ENCODE measurements at places on chromosomes 3 and 15.

DNA sequence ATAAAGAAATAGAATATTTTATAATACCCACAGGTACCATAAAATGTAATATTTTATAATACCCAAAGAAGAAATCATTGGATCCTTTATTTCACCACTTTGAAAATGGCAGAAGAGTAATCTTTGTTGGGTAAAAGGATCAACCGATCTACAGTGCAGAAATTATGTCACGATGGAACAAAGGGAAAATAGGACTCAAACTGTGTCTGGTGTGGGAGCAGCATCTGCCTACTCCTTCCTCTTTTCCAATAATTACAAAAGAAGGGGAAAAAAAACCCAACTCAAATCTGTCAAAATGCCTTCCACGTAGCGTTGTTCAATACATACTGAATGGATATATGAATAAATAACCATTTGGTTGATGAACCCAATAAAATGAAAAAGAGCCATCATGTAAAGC, 492.6 kb upstream of the TBL1XR1 start:
- DNase-seq, result no peak

GRCh38 chr15:83092309-83092976, 15.0 kb upstream of the TM6SF1 start:
- DNase-seq, result no peak

DNA sequence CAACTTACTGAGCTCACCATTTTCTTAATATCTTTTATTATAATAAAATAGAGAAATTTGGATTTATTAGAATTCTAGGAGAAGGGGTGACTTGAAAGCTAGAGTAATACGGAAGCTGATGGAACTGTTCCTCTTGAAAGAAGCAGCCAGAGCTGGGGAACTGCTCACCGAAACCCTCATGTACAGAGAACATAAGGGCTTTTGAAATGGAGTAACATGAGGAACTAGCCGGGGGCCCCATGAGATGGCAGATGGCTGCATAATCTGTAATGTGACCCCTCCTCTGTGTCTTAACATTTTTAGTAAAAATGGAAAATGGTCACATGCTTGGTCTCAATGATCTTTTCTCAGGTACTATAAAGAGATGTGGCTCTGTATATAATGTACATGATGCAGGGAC, 15.7 kb upstream of the DYNC1LI1 start:
- no peak for DNase-seq

DNA sequence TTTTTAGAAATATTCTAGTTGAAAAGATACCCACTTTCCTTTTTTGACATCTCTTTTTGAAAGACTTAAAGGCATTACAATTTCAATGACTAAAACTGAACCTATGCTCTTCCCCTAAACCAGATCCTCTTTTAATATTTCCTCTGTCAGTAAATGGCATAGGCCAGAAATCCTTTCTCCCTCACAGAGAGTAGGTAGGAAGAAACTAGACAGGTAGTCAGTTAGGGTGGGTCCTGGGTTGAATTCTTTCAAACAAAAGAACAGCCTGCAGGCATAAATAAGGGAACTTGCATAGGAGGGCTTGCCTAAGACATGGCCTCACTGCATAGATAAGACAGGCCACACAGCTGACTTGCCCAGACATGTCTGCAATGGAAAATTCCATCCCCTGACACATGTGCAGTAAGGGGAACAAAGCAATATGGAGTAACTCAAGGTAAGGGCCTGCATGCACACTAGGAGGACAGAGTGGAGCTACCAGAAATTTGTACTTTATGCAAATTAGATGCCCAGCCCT, 23.1 kb downstream of the PLSCR5 start:
- no peak for DNase-seq

- peak; percentile 60 for DNase-seq
Measured at GRCh38 chr3:143775459-143775858, 72.8 kb downstream of the SLC9A9 start.

GRCh38 chr3:134931045-134931785, 136.2 kb downstream of the EPHB1 start:
- DNase-seq, result no peak

DNA sequence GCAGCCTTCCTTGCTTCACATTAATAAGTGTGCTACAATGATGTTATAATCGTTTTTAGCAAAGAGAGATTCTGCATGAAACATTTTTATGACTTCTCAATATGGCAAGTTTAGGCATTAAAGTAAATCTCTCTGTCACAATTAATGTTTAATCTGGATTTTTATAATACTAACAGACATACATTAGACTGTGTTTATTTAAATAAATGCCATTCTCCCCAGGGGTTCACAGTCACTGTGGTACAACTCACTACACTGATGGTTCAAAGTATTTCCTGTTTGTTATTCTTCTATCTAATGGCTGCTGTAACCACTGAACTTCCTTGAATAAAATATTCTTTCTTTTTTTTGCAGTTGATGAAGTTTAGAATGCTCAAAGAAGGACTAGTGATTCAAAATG, 59.0 kb downstream of the SLC12A1 start:
- DNase-seq, result no peak

DNA sequence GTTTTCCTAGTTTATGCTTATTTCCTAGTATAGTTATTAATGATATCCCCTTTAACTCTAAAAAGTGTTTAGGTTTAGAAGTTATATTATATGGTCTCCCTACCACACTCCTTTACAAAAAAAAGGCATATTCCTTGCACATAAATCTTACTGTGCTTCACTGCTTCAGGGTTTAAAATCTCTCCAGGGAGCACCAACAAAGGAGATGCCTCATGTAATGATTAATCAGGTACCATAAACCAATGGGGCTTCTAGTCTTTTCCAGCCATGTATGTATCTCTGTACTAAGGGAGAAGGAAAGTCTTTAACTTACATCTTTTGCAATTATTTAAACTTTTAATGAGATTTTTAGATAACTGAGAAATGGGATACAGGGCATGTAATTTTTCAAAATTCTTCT, 91.5 kb upstream of the RBMS3 start:
- DNase-seq, result no peak

- no peak for DNase-seq
Measured at GRCh38 chr3:133209871-133210550, 171.8 kb downstream of the TMEM108 start.

DNA sequence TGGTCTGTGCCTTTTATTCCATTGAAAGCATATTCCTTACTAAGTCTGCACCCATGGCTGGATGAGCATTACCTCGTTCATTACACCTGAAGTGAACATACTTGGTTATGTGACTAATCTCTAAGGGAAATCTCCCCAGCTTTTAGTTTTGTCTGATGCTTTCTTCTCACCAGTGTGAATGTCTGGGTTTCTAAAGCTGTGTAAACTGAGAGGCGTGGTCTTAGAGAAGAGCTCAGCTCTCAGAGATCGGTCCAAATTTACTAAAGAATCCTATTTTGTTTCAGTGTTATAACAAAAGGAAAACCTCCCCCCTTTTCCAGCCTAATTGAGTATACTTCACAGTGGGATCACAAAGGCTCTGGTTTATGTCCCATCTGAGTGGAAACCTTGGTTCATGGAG, 352.3 kb downstream of the PTPRG start:
- DNase-seq, result no peak

- DNase-seq, result no peak
Measured at GRCh38 chr15:71232411-71232810, 117.1 kb downstream of the THSD4 start.

DNA sequence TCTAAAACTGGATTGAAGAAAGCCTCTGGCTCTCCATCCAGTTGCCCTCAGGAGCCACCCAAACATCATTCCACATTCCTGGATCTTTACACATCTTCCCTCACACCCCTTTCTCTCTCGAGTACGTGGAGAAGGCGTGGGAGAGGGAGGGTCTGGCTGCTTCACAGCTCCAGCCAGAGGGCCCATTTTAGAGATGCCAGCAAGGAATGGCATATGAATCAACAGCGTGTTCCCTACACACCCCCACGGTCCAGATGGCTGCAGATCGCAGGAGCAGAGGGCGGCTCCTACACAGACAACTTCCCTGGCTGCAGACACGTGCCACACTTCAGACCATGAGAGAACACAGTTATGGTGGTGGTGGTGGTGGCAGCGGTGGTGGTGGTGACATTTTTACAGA, 280.1 kb downstream of the ERC2 start:
- no peak for DNase-seq

DNA sequence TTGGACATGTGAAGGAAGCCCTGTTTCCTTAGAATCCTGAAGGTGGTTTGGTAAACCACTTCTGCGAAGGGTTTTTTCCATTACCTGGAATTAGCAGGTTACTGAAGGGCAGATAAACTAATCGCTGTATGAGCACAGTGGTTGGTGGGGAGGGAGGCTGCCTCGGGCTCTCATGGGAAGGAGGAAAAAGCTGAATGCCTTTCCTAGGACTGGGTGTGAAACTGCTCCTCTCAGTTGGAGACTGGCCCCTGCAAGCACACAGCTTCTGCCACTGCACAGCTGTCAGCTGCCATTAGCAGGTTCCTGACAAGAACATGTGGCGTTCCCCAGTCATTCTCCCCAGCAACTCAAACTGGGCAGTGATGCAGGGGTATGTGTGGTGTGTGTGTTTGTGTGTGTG, 376.3 kb downstream of the GAP43 start:
- no peak for DNase-seq

DNA sequence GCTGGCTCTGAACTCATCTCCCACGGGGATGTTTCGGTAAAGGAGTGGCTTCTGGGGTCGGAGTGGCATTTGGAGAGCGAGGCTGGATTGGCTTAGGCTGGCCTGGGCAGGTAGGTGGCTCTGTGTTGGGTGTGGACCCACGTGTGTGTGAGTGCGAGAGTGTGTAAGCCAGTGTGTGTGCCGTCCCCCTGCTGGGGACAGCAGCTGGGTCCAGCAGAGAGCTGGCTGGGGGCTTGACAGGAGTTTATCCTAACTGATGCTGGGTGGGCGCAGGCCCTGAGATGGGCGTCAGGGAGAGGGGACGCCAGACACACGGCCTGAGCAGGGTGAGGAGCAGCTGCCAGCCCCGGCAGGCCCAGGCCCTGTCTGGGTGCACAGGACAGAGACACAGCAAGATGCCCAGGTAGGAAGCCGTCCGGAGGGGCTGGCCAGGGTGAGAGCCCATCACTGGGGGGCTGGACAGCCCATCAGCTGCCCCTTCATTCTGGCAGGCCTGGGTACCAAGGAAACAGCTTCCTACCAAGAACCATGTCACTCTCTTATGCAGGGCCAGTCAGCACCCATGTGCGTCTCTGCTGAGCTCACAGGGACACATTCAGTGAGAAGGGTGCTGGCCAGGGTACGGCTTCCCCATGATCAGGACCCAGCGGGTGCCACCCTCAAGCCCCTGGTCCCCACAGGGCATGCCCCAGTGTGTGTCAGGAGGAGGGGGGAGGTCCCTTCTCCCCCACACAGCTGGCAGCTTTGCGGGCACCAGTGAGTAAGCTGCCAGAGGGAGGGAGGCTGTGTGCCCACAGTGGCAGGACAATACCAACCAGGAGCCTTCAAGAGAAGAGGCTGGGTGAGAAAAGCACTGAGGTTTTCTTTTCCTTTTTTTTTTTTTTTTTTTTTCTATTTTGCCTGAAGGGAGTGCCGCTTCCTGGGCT, 1.1 kb downstream of the PAK6 start:
- DNase-seq, result no peak

DNA sequence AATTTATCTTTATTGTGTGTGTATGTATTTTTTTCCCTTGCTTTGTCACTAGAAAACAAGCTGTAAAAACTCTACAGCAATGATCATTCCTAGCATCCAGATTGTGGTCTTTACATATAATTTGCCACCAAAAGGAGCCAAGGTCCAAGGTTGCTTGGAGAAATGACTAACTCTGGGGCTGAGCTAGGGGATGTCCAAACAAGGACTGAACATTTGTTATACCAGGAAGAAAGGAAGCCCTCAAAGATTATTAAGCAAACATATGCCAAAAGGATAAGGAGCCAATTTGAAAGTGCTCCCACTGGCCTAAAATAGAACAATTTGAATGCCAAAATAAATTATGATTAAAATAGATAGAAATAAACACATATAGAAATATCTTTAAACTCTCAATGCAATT, 293.3 kb downstream of the ZIC1 start:
- no peak for DNase-seq

DNA sequence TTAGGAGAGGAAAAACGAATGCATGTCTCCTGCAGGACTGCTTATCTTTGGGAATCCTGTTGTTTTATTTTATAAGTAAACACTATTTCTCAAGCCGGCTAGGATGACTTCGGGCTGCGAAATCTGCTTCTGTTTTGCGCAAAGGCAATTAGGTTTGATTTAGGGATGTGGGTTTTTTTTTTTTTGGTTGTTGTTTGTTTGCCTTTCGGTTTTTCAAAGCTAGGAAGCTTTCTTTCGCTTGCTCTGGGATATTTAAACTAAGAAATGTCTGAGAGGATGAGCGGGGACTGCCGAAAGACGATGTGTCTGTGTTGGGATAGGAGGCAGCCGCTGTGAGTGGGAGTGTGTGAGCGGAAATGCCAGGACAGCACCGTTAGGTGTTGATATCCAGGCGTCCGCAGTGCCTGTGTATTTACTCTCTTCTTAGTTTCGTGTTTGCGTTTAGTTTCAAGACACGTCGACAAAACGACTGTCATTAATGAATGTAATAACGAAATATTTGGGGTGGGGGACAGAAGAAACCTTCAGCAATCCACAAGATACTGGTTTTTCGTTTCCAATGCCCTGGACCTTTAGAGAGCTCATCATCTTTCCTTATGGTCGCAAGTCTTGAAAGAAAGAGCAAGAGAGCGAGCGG, 604 bp downstream of the ISL2 start:
- DNase-seq, result peak; percentile 26

- DNase-seq, result no peak
Measured at GRCh38 chr15:27249760-27250109, 278.8 kb downstream of the GABRG3 start.

- no peak for DNase-seq
Measured at GRCh38 chr15:71804695-71805470, 5.5 kb upstream of the NR2E3 start.

DNA sequence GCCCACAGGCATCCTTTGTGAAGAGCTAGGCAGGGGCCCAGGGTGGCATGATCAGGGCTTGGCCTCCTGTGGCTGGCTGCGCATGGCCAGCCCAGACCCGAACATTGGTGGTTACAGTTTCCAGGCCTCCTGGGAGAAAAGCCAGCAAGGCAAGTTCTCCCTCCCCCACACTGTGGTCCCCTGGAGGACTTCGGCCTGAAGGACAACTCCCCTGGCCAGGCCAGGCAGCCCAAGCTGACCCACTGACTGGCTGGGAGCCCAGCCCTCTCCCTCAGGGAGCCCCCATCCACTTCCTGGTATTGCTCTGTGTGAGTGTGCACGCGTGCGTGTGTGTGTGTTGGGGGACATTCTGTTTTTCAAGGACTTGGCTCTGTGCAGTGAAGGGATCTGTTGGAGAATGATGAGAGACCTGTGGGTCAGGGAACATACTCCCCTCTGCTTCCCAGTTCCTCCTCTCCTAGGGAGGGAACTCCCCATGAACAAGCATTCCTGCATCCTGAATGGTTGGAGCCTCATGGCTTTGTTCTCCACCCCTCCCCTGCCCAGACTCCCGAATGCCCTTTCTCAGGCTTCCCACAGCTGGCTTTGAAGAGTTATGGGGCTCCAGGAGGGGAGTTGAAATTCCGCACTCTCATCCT, 29.5 kb downstream of the CORO2B start:
- DNase-seq, result no peak

All from CD4-positive, alpha-beta T cell treated with Interleukin-10 for 1 hour (primary cell).